Sigmoid colon (tissue), 7 donors: ENCODE measurements at places on chromosomes 2 and 18. TPM values are rescaled to one million over a fixed set of nuclear protein-coding genes. Genes with fewer than 3 reads are reported as not detected.

GRCh38 chr18:55458456-55459203 is 129.4 kb downstream of the TCF4 start:
- H3K36me3 ChIP-seq = no peaks in the 10 kb centered on the region
- H3K27ac ChIP-seq = no peak overlapping the region
- no peaks in the 10 kb centered on the region for H3K27me3 ChIP-seq
- DNase-seq = no peak

PKDCC gene
- 21.0 TPM for polyA plus RNA-seq

GREB1 gene
- polyA plus RNA-seq = 0.28 TPM

TNFAIP6 gene
- polyA plus RNA-seq = 1.4 TPM

DNA sequence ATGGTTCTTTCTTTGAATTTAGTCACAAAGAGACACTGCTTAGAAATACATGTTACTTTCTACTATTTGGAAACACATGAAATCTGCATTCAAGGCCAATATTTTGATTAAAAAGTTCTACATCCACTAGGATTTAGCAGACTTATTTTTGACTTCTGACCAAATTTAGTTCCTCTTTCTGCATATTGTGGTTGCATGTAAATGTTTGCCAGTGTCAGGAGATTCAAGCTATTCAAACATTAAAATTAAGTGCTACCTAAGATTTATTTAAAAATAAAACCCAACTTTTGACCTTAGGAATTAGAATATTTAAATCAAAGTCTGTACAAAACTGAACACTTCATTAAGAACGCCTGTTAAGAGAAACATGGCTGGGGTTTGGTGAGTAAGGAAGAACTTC is 891.1 kb downstream of the CPS1 start:
- H3K27me3 ChIP-seq = no peaks in the 10 kb centered on the region
- H3K4me1 ChIP-seq = no peaks in the 10 kb centered on the region
- no peak overlapping the region for H3K4me3 ChIP-seq
- no peaks in the 10 kb centered on the region for H3K36me3 ChIP-seq
- no peak for DNase-seq

ST3GAL5 gene
- 8.4 TPM for polyA plus RNA-seq

OTOF gene
- polyA plus RNA-seq = not detected

CTAGE1 gene
- not detected for polyA plus RNA-seq

DNA sequence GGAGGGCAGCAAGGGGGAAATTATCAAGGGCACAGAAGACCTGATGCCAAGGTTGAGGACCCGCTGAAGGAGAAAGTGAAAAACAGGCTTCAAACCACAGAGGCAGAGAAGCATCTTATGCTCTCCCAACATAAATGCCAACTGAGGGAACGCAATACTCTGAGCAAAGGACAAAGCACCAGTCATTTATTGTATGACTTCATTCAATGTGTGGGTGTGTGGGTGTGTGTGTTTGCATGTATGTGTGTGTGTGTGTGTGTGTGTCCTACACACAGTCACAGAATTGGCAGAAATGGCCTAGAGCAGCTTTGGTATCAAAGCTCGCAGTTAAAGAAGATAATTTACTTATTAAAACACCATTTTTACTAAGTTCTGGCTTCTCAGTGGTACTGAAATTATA is 51.4 kb downstream of the UXS1 start:
- H3K36me3 ChIP-seq = no peaks in the 10 kb centered on the region
- no peak overlapping the region for H3K27ac ChIP-seq
- peaks cover 20% of the 10 kb centered on the region for H3K4me1 ChIP-seq
- H3K4me3 ChIP-seq = no peak overlapping the region
- no peaks in the 10 kb centered on the region for H3K27me3 ChIP-seq

- H3K4me1 ChIP-seq = no peaks in the 10 kb centered on the region
- H3K27ac ChIP-seq = no peak overlapping the region
- H3K36me3 ChIP-seq = no peaks in the 10 kb centered on the region
- H3K27me3 ChIP-seq = no peaks in the 10 kb centered on the region
- no peak overlapping the region for H3K4me3 ChIP-seq
These were observed 548.5 kb upstream of the SLC8A1 start for GRCh38 chr2:41000374-41000773.

DNA sequence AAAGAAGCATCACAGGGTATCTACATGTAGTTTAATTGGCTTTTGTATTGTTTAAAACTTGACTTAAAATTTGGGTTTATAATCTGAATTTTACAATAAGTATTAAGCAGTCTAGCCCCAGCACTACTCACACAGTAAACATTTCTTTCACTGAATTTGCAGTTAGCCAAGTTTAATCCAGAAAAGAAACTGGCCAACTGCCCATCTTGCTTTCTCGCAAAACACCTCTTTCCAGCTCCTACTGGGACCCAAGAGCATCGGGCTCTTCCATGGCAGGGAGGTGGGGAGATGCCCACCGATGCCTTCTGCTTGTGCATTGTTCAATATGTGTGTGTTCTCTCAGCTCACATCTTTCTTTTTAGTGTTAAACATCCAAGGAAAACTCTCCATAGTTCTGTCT is 212.8 kb upstream of the BOD1L2 start:
- no peak overlapping the region for H3K4me3 ChIP-seq
- no peak overlapping the region for H3K27ac ChIP-seq
- peaks cover 7% of the 10 kb centered on the region for H3K4me1 ChIP-seq
- no peak for DNase-seq

CD8A gene
- 0.69 TPM for polyA plus RNA-seq

HOXD3 gene
- polyA plus RNA-seq = 1.4 TPM

FAM98A gene
- 11.8 TPM for polyA plus RNA-seq

DCC gene
- 0.04 TPM for polyA plus RNA-seq

GALNT14 gene
- 2.3 TPM for polyA plus RNA-seq

DNA sequence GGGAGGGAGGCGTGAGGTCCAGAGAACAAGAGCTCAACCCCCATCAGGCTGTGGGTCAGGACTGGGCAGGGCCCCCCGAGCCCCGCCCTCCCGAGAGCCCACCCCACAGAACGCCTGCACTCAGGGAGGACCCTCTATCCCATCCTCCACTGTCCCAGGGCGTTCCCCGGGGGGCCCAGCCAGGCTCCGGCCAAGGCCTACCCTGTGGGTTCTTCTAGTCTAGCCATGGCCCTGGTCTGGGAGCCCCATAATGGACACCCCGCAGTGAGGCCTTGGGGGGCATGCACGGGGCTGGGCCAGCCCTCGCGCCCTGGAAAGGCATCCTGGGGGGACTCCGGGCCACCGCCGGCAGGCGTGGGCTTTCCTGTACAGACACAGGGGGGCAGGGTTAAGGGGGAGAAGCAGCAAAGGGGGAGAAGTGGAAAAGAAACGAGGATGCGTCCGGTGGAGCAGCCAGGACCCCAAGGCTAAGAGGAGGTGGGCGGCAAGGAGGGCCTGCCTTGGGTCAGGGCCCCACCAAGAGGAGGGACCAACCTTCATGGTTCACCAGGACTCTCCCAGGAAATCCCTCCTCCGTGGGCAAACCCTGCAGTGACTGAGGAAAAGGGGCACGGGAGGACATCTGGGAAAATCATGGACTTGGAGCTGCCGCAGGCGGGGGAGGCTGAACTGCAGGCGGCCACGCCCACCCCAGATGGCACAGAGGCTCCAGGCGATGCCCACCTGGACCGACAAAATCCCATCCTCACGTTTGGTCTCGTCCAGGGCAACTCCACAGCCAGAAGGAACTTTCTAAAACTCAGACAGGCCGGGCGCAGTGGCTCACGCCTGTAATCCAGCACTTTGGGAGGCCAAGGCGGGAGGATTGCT is 2.7 kb upstream of the CROCC2 start:
- DNase-seq = no peak
- H3K4me3 ChIP-seq = no peak overlapping the region
- no peaks in the 10 kb centered on the region for H3K36me3 ChIP-seq

GRCh38 chr18:31302991-31303390 is 15.0 kb upstream of the DSG1 start:
- H3K4me3 ChIP-seq = no peak overlapping the region
- no peak overlapping the region for H3K27ac ChIP-seq
- DNase-seq = no peak
- no peaks in the 10 kb centered on the region for H3K36me3 ChIP-seq

DNA sequence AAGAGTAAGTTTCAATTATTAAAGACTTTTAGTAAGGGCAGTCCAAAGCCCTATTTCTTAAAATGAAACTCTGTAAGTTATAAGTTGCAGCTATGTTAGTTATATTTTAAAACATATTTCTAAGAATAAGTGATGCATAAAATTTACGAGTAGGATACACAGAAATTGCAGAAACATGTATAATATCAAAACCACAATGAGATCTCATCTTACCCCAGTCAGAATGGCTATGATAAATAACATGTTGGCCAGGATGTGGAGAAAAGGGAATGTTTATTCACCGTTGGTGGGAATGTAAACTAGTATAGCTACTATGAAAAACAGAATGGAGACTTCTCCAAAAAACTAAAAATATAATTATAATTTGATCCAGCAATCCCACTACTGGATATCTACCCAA is 201.2 kb downstream of the CBLN2 start:
- H3K4me1 ChIP-seq = no peaks in the 10 kb centered on the region
- DNase-seq = no peak
- H3K27ac ChIP-seq = no peak overlapping the region

HRH4 gene
- 0.01 TPM for polyA plus RNA-seq
